CD4-positive, CD25-positive, alpha-beta regulatory T cell (primary cell): ENCODE measurements at places on chromosomes 12 and 14.

- H3K27me3 ChIP-seq = no peaks in the 10 kb centered on the region
- no peaks in the 10 kb centered on the region for H3K36me3 ChIP-seq
- H3K27ac ChIP-seq = no peak overlapping the region
- no peak overlapping the region for H3K4me3 ChIP-seq
These were observed 15.7 kb downstream of the CDKL1 start for GRCh38 chr14:50381008-50381407.

DNA sequence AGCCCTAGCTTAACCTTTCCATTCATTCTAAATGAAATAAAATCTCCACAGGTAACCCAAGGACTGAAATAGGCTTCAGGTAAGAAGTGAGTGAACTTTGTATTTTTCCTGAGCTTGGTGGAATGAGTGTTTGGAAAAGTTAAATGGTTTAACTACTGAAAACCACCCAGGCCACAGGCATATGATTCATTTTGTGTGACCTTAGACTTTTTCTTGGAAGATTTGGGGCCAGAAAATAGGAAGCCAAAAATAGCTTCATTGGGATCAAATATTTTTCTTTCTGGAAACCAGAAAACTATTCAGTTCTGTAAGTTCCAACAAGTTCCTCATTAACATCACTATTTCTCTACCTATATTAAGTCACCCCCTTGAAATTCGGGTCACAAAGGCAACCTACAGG, 212.6 kb downstream of the PCNX1 start:
- H3K4me3 ChIP-seq = no peak overlapping the region
- H3K27me3 ChIP-seq = no peaks in the 10 kb centered on the region
- no peak for DNase-seq
- H3K27ac ChIP-seq = no peak overlapping the region
- no peaks in the 10 kb centered on the region for H3K4me1 ChIP-seq

GRCh38 chr12:7439579-7440505, 4.1 kb downstream of the CD163L1 start:
- H3K4me1 ChIP-seq = no peaks in the 10 kb centered on the region
- peaks cover 16% of the 10 kb centered on the region for H3K27me3 ChIP-seq
- no peaks in the 10 kb centered on the region for H3K36me3 ChIP-seq
- no peak overlapping the region for H3K4me3 ChIP-seq

DNA sequence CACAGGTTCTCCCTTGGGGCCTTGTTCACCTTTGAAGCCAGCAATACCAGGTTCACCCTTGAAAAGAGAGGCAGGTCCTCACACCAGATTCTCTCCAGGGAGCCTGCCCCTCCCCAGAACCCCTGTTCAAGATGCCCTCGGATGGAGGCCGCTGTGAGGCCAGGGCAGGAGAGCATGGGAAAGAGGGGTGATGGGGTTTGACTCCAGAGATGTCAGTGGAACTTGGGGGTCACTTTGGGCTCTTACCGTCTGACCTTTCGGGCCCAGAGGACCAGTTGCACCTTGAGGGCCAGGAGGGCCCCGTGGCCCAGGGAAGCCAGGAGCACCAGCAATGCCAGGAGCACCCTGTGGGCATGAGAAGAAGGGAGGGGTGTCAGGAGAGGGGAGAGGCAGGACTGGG, 17.4 kb downstream of the COL2A1 start:
- DNase-seq = no peak
- no peak overlapping the region for H3K27ac ChIP-seq
- H3K27me3 ChIP-seq = no peaks in the 10 kb centered on the region
- peaks cover 17% of the 10 kb centered on the region for H3K4me1 ChIP-seq

DNA sequence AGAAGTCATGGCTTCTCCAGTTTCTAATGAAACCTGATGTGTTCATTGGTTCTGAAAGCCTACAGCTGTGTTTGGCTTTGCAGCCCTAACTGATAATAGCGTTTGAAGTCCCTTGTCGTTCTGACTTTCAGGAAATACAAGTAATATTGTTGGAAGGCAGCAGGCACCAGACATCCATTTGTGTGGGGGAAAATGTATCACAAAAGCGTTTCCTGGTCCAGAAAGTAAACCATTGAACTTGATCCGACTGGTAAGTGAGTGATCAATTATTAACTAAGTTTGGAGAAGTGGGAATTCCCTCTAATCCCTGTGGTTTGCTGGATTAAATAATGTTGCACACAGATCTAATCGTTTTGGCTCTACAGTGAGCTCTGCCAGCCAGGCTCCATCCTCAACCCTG, 77.3 kb upstream of the LTA4H start:
- H3K36me3 ChIP-seq = no peaks in the 10 kb centered on the region
- no peak overlapping the region for H3K27ac ChIP-seq
- no peak for DNase-seq
- no peak overlapping the region for H3K4me3 ChIP-seq
- peaks cover 2% of the 10 kb centered on the region for H3K27me3 ChIP-seq
- H3K4me1 ChIP-seq = peaks cover 10% of the 10 kb centered on the region

GRCh38 chr14:35196571-35196970, 74.2 kb downstream of the PRORP start:
- DNase-seq = peak; percentile 16
- peaks cover 8% of the 10 kb centered on the region for H3K4me1 ChIP-seq
- no peaks in the 10 kb centered on the region for H3K27me3 ChIP-seq
- H3K27ac ChIP-seq = no peak overlapping the region
- H3K4me3 ChIP-seq = no peak overlapping the region
- H3K36me3 ChIP-seq = peaks cover 10% of the 10 kb centered on the region

- H3K4me1 ChIP-seq = no peaks in the 10 kb centered on the region
- no peak overlapping the region for H3K4me3 ChIP-seq
- no peaks in the 10 kb centered on the region for H3K36me3 ChIP-seq
- DNase-seq = no peak
These were observed 45.0 kb downstream of the CFAP54 start for GRCh38 chr12:96534339-96534738.

DNA sequence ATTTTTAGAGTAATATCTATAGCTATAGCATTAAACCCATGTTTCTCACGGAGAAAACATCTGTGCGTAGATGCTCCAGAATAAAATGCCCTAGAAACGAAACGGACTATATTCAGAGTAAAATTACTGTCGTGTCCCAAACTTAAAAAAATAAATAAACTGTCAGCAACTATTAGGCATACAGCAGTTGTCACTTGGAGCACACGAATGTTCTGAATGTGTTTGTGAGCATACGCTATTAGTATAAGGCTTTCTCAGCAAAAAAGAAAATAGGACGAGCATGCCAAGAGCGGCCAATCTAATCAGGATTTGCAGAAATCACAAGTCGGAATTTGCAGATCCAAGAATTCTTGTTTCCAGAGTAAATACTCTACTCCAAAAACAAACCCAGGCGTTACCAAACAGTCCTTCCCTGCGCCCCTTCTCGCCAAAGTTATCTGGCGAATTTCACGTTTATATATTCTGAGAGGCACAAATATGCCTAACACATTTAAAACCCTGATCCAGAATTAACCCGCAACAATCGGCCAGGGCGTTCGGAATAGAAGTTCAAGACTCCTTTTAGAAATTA, 836 bp downstream of the PTPN21 start:
- H3K27ac ChIP-seq = no peak overlapping the region
- peaks cover 37% of the 10 kb centered on the region for H3K4me1 ChIP-seq
- H3K4me3 ChIP-seq = peak overlapping the region; percentile 52
- DNase-seq = no peak
- H3K36me3 ChIP-seq = no peaks in the 10 kb centered on the region

DNA sequence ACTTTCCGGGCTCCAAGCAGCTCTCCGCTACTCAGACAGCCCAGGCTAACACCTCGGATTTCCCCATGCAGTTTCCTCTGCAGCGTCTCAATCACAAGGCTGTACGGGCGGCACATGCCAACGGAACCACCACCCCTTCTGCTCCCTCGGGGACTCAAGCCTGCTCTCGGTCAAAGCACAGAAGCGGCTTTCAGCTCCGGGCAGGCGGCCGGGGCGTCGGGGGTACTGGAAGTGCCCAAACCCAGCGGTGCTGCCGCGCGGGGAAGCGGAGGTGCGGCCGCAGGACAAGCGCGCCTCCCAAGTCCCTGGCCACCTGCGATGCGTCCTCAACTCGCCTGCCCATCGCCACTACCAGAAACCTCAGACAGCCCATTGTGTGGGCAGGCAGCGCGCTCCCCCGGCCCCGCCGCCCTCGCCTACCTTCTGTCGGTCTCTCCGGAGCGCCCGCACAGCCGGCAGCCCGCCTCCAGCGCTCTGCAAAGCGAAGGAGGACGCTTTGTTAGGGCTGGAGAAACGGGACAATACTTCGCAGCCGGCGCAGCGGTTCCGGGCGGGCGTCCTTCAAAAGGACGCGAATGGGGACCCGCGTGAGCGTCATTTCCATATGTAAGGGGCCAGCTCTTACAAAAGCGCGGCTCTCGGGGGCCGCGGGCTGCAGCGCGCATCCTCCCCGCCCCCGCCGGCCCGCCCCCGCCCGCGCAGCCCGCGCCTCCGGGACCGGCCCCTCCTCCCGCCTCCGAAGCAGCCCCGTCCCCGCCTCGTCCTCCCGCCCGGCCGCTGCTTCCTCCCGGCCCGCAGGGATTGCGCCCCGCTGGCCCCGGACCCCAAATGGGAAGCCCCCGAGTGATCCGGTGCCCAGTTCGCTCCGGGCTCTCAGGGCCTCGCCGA, 674 bp downstream of the NIN start:
- peak overlapping the region; percentile 66 for H3K27ac ChIP-seq
- H3K4me3 ChIP-seq = peak overlapping the region; percentile 84
- no peaks in the 10 kb centered on the region for H3K27me3 ChIP-seq
- peaks cover 38% of the 10 kb centered on the region for H3K4me1 ChIP-seq
- no peaks in the 10 kb centered on the region for H3K36me3 ChIP-seq
- DNase-seq = peak; percentile 56

DNA sequence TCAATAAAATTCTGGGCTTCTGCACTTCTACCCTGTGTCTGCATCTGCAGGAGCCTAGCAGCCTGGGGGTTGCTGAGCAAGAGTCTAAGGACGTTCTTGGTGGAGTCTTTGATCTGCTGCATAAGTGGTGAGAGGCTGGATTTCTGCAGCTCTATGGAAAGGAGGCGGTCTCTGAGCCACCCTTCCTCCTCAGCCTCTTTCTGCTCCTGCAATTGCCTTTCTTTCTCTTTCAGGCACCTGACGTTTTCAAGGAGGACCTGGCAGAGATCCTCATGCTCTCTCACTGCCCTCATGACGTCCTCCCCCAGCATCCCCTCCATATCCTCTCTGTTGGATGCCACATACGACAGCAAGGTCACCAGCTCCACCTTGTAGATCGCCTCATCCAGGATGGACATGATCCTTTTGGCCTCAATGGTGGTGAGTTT, 13.6 kb upstream of the TPCN1 start:
- H3K36me3 ChIP-seq = no peaks in the 10 kb centered on the region
- peak overlapping the region; percentile 69 for H3K27ac ChIP-seq
- no peaks in the 10 kb centered on the region for H3K27me3 ChIP-seq
- no peak overlapping the region for H3K4me3 ChIP-seq

DNA sequence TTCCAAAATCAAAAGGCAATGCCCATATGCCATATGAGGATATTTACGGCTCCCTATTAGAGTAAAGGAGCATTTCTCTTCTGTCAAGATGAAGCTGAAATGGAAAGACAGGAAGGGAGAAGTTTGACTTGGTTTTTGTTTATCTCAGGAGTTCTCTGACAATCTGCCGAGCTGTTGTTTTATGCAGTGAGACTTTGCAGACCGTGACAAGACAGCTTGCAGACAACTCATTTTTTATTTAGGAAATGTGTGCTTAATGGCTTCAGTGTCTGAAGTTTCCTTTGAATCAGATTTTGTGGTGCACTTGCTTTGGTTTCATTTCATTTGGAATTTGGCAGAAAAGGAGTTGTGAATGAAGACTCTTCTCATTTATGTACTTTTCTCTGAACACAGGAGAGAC, 145.4 kb downstream of the C12orf50 start:
- DNase-seq = no peak
- H3K4me3 ChIP-seq = no peak overlapping the region
- H3K27ac ChIP-seq = no peak overlapping the region
- H3K4me1 ChIP-seq = no peaks in the 10 kb centered on the region

- H3K4me3 ChIP-seq = no peak overlapping the region
- H3K36me3 ChIP-seq = no peaks in the 10 kb centered on the region
- peaks cover 12% of the 10 kb centered on the region for H3K4me1 ChIP-seq
- H3K27ac ChIP-seq = no peak overlapping the region
- DNase-seq = no peak
These were observed 3.6 kb downstream of the SLC48A1 start for GRCh38 chr12:47776471-47777143.

GRCh38 chr14:60196291-60196690, 31.1 kb upstream of the DHRS7 start:
- no peaks in the 10 kb centered on the region for H3K36me3 ChIP-seq
- no peak overlapping the region for H3K4me3 ChIP-seq
- H3K27ac ChIP-seq = no peak overlapping the region
- no peak for DNase-seq
- H3K4me1 ChIP-seq = no peaks in the 10 kb centered on the region

DNA sequence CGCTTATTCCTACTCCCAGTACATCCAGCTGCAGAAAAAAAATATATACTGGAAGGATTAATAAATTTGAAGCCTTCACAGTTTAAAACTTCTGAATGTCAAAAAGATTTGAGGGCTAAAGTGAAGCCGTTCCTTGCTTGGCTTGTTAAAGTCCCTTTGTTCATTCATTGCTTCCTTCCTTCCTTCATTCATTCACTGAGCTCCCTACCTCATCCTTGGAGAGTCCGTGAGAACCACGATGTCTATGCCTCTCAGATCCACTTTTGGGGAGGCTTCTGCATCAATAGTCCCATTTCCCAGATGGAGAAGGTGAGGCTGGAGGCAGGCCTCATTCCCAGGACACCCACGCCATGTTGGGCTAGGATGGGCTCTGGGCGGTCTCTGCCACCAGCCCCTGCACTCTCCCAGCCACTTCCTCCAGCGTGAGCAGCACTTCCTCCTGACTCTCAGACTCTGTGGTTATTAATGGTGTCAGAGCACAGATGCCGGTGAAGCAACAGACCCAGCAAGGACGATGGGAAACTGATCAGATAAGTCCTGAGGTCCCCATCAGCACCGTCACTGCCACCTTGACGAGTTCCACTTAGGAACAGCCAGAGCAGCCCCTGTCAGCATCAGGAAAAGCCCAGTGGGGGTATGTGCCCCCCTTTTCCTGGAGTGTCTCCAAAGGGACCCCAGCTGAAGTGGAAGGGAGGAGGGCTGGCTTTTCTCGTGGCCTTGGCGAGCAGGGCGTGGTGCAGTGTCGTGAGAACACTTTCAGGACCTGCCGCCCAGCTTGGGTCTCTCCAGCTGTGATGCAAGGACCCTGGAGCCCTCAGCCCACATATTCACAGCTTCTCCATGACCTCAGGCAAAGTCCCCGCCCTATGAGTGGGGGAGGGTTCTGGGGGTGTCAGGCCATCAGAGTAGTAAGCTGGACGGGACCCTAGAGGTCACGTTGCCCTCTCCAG, 21.2 kb downstream of the ASB2 start:
- peak overlapping the region; percentile 77 for H3K4me3 ChIP-seq
- DNase-seq = peak; percentile 36
- H3K36me3 ChIP-seq = peaks cover 7% of the 10 kb centered on the region
- no peaks in the 10 kb centered on the region for H3K27me3 ChIP-seq

DNA sequence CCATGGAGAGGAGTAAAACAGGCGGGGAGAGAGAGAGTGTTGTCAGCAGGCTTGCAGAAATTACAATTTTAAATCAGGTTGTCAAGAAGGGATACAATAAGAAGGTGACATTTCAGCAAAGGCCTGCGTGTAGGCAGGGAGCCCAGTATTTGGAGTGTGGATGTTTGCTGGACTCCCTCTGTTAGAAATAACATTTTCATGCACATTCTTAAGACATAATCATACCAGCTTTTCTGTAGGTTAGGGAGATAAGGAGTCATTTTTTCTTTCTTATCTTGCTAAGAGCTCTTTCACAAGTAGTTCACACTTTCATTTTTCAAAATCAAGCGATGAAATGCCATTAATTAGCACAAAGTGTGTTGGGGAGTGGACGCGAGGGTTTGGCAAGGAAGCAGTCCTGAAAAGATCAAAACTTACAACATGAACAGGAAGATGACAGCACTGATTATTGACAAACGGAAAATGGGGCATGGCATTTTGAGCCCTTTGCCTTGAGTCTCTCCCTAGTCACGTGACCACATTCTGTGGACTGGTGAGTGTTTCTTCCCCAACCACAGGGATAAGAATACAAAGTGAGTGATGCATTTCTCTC, 160.2 kb downstream of the DAD1 start:
- H3K36me3 ChIP-seq = no peaks in the 10 kb centered on the region
- no peak overlapping the region for H3K27ac ChIP-seq
- no peaks in the 10 kb centered on the region for H3K27me3 ChIP-seq
- H3K4me1 ChIP-seq = no peaks in the 10 kb centered on the region
